ENCODE measurements at places on chromosomes 2 and 18.

DNA sequence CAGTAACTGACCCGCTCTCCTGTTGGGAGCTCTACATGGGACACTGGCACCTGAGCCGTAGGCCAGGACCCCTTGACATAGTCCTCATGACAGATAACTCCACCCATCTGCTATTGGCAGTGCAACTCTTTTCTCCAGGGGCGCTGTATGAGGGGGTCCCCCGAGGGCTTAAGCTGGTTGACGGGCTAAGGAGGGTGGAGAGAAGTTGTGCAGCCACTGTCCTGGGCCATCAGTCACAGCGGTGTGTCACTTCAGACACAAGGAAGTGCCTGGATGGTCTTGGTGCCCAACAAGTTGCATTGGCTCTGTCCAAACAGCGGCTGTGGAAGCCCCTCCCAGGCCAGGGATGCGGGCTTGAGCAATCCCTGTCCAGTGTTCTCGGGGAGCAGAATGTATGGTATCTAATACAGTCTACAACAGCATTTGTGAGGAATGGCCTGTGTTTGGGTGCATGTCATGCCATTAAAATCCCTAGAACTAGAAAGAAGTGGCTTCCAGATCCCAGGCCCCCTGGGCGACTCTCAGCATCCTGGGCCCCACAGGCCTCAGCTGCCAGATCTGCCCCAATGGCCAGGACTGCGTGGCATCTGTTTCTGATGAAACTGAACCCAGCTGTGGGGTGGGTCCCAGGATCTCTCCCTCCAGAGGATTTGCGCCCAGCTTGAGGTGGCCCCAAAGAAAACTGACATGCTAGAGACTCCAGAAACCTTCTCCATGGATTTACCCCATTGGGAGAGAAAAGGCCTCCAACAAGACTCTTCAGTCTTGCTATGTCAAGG lies 23.3 kb downstream of the TTC32 start:
- no peak for DNase-seq

DNA sequence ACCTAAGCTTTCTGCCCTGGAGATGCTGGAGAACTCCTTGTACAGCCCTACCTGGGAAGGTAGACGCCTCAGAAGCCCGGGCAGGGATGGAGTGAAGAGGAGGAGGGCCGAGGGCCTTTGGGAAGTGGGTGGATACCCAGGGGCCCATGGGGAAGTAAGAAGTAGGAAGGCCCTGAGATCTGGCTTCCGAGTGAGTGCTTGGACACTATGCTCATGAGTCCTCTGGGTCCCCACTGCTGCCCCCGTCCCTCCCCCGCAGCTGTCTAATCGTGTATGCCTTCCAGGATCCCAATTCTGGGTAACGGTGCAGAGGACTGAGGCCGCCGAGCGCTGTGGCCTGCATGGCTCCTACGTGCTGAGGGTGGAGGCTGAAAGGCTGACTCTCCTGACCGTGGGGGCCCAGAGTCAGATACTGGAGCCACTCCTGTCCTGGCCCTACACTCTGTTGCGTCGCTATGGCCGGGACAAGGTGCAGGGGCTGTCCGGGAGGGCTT lies 1.1 kb downstream of the DOK1 start:
- DNase-seq, result no peak

GRCh38 chr2:78024996-78025395 lies 502.8 kb upstream of the LRRTM4 start:
- no peak for DNase-seq

DNA sequence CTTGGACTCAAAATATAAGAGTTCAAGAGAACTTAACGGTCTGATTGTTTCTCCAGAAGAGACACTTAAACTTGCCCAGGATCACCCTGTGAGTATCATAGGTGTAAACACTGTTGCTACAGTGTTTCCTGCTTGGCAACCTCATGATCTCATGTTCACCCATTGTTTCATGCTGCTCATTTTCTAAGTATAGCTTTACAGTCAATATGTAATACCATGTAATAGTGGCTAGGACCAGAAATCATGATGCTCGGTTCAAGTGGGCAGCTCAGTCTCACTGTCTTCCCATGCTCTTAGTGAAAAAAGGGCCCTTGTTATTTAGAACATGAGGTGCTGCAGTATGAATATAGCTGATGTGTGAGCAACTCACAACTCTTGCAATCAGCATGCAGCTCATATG lies 157.5 kb downstream of the CERS6 start:
- no peak for DNase-seq

- DNase-seq, result no peak
Measured at GRCh38 chr2:165825041-165825440, 31.0 kb upstream of the GALNT3 start.

- no peak for DNase-seq
Measured at GRCh38 chr2:102792568-102793208, 30.9 kb downstream of the TMEM182 start.

GRCh38 chr2:29011418-29012060 lies 30.4 kb downstream of the TOGARAM2 start:
- no peak for DNase-seq

DNA sequence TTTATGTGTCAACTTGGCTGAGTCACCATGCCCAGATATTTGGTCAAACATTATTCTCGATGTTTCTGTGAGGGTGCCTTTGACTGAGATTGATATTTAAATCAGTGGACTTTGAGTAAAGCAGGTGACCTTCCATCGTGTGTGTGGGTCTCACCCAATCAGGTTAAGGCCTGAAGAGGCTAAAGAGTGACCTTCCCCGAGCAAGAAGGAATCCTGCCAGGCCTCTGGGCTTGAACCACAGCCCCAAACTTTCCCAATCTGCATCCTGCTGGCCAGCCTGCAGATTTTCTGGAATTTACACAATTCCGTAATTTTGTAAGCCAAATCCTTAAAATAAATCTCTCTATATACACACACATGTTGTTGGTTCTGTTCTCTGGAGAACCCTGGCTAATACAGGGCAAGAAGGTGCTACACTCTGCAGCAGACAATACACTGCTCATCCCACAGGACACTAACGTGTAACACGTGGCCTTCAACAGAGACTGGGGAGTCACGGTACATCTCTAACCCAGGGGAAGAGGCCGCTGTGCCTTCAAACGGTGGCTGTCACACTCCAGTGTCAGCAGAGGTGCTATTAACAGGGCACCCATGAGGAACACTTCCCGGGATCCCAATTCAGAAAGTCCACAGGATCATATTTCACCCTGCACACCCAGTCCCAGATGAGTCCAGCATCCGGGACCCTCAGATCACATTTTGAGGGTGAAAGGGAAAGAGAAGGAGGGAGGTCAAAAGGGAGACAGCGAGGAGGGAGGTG lies 113.1 kb upstream of the ID2 start:
- DNase-seq, result no peak

DNA sequence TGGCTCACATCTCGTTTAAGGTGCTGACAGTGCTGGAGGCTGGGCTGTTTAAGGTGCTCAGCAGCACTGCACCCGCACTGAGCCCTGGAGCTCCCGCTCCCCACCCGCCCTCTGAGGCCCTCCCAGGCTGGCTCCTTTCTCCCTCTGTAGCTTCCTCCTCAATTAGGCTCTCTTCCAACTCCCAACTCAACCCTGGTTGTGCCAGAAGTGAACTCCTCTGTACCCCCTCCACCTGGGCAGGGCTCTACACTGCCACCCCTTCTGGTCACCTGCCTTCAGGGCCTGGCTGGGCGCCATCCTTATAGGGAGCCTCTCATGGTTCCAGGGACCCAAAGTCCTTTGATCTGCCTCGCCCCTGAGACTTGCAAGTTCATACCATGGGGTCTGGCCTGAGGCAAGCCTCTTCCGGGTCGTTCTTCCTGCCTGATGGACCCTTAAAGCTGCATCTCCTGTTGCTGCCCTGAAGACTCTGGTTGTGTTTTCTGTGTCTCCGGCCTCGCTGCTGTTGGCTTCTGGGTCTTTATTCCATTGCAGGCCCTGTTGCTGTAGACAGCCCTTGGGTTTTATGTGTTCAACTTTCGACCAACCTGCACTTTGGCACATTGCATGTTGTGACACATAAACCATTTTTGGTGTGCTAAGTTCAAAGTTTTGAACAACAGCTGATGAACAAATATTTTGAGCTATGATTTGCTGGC lies 199.6 kb downstream of the LDLRAD4 start:
- DNase-seq, result no peak

DNA sequence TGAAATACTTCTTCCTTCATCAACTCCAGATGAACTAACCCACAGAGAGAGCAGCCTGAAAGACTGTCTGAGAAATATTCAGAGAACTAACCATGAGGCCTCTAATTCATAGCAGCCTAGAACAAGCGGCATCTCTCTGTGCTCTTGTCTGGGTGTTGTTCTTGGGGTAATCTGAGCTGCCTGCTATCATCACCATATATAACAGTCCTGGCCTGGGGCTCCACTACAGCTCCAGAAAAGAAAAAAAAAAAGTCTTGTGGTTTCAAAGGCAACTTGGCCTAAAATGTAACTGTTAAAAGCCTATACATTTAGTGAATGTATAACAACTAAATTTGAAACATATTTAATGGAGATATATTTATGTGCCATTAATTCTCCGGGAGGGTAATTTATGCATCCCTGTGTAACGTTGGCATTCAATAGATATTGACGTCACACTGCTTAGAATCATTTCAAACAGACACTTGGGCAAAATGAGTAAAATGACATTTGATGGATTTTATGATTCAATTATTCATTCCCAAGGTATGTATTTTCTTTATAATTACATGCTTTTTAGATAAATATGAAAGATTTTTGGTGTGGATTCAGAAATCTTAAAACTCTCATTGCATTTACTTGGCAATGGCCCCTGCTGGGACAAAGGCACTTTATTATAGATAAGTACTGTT lies 294.3 kb downstream of the HRH4 start:
- DNase-seq, result no peak

GRCh38 chr2:72204786-72205503 lies 57.3 kb upstream of the CYP26B1 start:
- no peak for DNase-seq

- DNase-seq, result no peak
Measured at GRCh38 chr18:33576999-33577646, 896 bp upstream of the ASXL3 start.

GRCh38 chr2:137115795-137116089 lies 350.4 kb downstream of the THSD7B start:
- no peak for DNase-seq

DNA sequence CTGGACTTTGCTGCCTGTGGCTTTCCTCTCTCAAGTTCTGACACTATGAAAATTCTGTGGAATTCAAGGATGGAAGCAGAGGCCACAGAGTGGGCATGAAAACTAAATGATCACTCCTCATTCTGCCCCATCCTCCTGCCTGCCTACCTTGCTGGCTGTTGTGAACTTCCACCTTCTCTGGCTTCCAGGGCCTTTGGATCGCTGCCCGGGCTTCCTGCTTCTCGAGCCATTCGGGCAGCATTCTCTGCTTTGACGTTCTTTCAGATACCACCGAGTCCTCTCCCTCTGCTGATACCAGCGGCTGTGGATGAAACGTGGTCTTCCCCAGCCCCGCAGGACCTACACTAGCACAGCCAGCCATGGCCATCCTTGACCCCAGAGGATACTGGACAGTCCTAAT lies 327.7 kb upstream of the SLC14A2 start:
- no peak for DNase-seq

- DNase-seq, result no peak
Measured at GRCh38 chr2:27039426-27039825, 6.7 kb downstream of the TMEM214 start.

DNA sequence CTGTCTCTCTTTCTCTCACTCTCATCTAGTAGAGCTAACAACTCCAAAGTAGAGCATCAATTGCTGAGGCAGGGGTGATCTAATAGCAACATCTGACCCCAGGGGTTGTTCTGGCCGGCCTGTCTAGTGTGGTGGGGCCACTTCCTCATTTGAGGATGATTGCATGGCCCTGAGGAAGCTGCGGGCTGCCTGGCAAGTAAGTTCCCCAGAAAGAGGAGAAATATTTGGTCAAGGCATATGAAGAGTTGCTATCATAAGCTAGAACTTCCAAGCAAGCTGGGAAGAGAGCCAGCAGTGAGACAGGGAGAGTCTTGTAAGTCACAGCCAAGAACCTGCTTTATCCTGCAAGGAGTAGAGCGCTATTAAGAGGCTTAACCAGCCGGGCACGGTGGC lies 50.8 kb upstream of the TMEM87B start:
- no peak for DNase-seq

DNA sequence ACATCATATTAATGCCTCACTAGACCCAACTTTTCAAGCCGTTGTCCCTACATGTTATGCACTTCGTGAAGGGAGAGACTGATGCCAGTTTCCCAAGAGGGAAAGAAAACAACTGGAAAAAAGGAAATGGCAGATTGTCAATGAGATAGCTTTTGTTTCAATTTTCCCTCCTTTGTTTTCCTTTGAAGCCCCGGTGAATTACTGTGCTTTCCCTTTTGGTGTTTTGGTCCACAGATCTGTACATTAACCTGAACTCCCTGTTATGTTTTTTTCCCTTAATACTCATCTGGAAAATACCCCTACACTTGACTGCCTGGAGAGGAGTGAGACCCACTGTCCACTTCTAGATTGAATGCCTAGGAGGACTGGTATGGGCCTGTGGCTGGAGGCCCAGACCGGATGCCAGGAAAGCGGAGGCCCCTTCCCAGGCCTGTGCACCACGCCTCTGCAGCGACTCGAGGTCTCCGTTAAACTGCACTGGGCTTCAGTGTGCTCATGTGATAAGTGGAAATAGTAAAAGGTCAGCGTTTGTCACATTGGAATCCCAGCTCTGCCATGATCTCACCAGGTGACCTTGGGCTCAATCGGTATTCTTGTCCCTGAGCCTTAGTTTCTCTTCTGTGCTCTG lies 106.4 kb downstream of the GATA6 start:
- DNase-seq, result no peak

DNA sequence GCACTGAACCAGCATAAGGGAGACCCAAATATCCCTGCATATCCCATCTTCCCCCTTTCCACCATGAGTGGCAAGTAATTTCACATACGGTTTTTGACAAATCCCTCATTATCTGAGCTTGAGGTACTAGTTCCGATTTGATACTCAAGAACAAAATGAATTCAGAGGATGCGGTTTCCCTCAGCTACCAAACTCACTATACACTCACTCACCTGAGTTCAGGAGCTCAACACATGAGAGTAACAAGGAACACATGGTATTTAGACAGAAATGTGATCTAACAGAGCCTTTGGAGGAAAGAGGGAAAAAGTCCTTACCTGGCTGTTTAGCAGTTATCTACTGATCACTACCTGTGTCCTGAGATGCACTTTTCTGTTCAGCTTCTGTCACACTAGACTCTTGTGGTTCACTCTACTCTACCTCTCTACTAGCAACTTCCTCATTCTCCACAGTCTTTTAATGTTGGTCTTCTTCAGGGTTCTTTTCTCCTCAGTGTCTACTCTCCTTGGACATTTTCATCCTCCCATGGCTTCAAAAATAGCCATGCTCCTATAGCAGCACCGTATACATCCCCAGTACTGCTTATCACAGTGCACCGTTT lies 25.1 kb downstream of the ASXL2 start:
- no peak for DNase-seq

GRCh38 chr2:48865704-48866103 lies 110.2 kb upstream of the LHCGR start:
- DNase-seq, result no peak

DNA sequence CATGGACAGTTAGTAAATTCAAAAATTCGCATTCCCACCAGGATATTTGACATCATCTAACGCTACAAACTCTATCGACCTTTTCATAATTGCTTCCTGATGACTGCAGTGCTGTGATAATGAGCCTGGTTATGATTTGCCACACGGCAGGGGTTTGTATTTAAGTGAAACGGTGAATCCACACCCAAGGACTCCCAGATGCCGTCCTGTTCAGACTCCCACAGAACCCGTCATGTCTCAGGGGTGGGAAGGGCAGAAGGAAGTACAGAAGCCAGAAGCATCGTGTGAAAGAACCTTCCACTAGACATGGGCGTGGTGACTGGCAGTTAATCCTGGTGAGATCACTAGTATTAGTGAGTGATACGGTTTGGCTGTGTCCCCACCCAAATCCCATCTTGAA lies 91.2 kb upstream of the TMEM18 start:
- DNase-seq, result no peak

Measured in breast epithelium (tissue), 4 donors.